ENCODE measurements at places on chromosomes 11 and 22. TPM values are rescaled to one million over a fixed set of nuclear protein-coding genes. Genes with fewer than 3 reads are reported as not detected.

DNA sequence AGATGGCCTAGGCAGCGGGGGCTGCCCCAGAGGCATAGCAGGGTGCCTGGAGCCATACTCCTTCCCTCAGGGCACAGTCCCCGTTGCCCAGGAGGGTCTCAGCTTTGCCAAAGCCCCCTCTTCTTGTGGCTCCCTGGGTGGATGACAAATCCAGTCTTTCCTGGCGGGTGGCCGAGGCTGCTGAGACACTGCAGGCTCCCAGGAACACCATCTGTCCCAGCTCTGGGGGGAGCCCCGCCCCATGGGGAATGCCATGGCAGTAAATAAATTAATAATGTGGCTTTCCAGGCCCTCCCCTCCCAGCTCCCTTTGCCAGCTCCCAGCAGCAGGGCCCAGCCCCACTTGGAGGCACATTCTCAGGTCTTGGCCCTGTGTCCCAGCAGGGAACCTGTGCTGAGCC, 45.0 kb downstream of the PDE2A start:
- DNase-seq = no peak

DNA sequence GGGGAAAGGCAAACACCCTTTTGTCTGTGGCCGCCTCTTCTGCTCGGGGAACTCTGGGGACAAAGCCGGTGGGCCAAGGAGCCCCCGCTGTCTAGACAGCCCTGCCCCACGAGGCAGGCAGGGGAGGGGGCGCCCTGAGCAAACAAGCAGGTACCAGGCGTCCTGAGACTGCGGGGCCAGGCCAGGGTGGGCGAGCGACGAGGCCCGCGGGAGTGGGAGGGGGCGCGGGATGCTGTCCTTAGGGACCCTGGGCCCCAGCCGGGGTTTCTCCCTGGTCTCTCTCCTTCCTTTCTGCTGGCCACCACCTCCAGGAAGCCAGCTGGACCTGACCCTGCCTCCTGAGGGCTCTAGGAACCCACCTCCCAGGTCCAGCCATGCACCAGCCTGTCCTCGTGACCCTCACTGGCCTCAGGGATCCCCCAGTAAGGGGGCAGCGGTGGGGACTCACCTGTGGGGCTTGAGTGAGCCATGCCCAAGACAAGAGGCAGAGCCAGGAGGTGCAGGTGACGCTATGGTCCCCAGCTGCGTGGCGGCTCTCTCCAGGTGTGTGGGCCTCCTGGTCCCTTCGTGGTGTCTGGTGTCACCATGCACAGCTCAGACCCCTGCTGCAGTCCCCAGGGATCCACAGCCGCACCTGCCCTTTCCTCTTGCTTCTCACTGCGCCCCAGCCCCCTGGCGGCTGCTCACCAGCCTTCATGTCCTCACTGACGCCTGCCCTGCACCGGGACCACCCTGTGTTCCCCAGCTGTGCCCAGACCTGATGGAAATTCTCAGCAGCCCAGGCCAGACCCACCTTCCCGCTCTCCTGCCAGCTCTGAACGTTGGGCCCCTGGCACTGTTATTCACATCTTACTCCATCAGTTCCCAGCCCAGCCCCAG, 26.5 kb upstream of the MUC5AC start:
- no peak for DNase-seq

GRCh38 chr22:40383905-40384304, 13.5 kb downstream of the SGSM3 start:
- DNase-seq = peak; percentile 56

Gene MPPED2
- 1.5 TPM for total RNA-seq

Gene IFITM2
- 1,149 TPM for total RNA-seq

Gene ABCG4
- 0.40 TPM for total RNA-seq
